ENCODE measurements at places on chromosomes 2 and 18.

GRCh38 chr2:219142329-219142728, 18.3 kb downstream of the NHEJ1 start:
- DNase-seq, result no peak

GRCh38 chr18:79900610-79901570, 50.6 kb downstream of the SLC66A2 start:
- DNase-seq, result no peak

- DNase-seq, result peak; percentile 61
Measured at GRCh38 chr2:96534701-96535181, 1.8 kb upstream of the ARID5A start.

GRCh38 chr18:79856119-79857007, 58.6 kb downstream of the KCNG2 start:
- DNase-seq, result no peak

DNA sequence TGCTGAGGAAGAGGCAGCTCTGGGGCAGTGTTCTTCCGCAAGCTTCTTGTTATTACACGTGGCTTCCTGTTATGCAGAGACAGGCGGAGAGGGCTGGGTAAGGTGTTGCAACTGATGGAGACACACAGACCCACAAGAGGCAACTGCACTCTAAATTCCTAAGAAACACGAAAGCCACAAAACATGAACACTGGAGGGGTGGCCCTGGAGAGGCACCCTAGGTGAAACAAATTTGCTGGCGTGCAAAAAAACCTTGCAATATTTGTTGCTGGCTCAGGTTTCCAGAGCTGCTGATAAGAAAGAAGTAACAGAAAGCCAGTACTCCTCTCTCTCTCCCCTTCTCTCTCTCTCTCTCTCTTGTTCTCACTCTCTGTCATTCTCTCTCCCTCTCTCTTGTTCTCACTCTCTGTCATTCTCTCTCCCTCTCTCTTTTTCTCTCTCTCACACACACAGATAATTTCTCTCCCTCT, 31.8 kb downstream of the ARHGAP25 start:
- DNase-seq, result peak; percentile 97

- DNase-seq, result no peak
Measured at GRCh38 chr2:149365931-149366583, 35.7 kb downstream of the LYPD6 start.

- no peak for DNase-seq
Measured at GRCh38 chr18:41989508-41989907, 34.5 kb downstream of the PIK3C3 start.

DNA sequence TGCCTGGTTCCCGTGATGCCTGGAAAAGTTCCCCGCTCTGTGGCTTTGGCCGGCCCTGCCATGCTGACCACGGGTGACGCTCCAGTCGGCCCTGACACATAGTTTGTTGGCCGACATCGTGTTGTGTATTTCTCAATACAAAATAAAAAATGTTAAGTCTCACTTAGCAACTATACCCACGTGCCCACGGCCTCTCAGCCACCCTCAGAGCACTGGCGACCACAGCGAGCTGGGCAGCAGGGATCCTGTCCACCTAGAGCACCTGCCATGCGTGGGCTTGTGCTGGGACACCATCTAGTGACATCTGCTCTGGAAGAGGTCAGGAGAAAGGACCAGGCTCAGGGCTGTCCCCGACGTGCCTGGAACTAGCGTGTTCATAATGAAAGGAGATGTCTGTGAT, 261.7 kb downstream of the HDAC4 start:
- DNase-seq, result no peak

DNA sequence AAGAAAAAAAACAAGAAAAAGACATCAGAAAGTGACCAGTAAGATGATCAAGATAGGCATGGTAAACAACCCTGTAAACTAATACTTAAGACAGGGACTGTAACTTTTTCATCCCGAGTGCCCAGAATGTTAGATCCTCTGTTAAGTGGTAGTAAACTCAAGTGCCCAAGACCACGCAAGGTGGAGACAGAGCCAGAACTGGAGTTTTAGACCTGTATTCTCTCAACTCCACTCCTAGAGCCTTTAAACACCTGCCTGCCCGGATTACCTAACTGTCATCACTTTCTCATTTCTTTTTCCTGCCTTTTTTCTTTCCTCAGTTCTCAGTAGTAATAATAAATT, 75.2 kb upstream of the CDCA7 start:
- no peak for DNase-seq

DNA sequence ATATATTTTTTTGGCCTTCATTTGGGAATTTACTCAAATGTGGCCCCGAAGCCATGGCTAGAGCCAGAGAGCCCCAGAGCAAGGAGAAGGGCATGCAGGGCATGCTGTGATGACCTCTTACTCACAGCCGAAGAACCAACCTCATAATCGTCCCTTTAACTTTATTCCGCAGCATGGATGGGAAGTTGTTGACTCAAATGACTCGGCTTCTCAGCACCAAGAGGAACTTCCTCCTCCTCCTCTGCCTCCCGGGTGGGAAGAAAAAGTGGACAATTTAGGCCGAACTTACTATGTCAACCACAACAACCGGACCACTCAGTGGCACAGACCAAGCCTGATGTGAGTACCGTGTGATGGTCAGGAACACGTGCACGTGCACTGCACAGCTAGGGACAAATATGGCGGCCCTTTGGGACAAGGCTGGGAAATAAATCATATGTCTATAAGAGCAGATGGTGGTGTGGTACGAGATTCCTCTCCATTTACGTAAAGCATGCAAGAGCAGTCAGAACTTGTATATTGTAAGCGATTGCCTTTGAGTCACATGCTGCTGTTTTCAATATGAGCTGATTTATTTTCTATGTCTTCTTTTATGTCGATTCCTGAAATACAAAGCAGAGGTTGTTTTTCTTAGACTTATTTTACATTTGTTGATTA, 280.9 kb downstream of the NEDD4L start:
- DNase-seq, result no peak

GRCh38 chr18:63063171-63063570, 256.4 kb downstream of the BCL2 start:
- DNase-seq, result no peak

DNA sequence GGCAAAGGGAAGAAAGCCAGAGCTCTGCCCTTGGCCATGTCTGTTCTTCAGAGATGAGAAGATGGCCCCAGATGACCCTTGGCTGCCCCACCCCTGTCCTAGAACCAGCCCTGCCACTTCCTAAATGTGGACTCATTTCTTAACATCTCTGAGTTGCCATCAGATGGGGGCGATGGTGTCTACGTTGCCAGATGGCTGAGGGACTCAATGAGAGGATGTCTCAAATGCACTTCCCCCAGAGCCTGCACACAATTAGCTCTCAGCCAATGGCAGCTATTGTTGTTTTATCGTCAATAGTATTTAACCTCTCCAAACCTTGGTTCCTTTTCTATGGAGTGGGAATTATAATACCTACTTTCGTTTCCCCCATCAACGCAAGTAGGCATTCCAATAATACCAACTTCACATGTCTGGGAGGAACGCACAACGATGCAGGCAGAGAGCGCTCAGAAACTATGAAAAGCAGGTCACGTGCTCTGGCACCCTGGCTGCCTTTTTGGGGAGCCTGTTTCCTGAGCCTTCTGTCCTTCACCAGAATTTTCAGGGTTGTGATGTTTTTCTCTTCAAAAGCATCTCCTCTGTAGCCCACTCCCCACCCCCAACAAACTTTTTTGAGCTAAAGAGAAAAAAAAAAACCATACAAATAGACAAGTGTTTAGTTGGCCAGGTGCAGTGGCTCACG, 100.3 kb downstream of the MCFD2 start:
- DNase-seq, result no peak

Data from GF-D8 (cell line).